MCF 10A (cell line): ENCODE measurements at places on chromosomes 13 and 19. TPM values are rescaled to one million over a fixed set of nuclear protein-coding genes. Genes with fewer than 3 reads are reported as not detected.

DNA sequence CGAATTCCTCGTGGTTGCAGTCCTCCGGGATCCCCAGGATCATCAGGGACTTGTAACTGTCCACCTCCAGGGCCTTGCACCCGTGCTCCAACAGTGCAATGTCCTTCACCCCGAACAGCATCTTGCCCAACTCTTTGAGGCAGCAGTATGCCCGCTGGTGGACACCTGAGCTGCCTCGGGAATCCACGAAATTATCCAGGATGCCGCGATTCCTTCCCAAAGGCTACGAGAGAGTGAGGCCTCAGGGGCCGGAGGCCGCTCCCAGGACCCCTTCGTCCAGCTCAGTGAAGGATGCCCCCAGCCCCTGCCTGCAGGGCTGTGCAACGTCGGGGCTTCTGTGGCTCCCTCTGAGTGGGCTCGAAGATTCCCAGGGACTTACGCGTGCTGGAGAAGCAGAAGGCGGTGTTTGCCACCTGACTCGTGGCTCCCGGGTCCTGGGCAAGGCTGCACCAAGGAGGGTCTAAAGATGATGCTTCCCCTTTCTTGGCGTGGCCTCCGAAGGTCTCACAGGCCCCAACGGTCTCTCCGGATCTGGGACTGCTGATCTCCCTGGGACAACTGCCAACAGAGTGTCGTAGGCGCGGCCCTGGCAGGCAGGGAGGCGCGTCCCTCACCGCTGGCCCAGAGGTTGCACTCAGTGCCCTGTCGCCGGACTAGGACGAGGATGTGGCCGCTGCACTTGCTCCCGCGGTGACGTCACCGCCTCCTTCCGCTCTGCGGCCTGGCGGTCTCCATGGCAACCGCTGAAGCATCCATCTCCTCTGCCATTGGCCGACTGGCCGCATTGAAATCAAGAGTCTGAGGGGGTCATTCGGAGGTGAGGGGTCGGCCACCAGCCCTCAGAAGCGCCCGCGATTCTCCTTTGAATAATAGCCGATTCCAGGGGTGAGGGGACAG is at the start of gene PNMA8C:
Gene PNMA8C (minus strand): TSS at position 698 of the 897 bp plus-strand sequence. CDS start 577 bp downstream, at position 121.
- peak; percentile 11 for DNase-seq

GRCh38 chr13:108560093-108560492 is 69.3 kb upstream of the MYO16 start:
- DNase-seq, result no peak

DNA sequence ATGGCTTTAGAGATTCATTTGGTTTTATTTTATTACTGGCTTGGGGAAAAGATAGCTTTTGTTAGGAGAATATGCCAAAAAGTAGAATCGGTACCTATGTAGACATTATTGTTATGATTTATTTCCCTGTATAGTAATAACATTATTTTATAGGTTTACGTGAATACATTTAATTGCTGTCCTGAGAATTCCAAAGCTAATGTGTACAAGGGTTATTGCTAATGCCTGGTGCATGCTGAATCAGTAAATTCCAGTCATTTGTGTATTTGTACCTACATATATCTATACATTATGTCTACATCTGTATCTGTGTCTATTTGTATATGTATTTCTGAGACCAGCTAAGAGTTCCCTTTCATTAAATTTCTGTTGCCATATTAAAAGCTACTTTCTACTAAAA is 550.9 kb downstream of the GPC6 start:
- DNase-seq, result no peak

Gene PEAK3
- not detected in 2 replicates for total RNA-seq

Gene ADAMTS10
- not detected in 2 replicates for total RNA-seq

GRCh38 chr19:3387645-3388589 is 21.5 kb downstream of the NFIC start:
- peak; percentile 94 for DNase-seq

DNA sequence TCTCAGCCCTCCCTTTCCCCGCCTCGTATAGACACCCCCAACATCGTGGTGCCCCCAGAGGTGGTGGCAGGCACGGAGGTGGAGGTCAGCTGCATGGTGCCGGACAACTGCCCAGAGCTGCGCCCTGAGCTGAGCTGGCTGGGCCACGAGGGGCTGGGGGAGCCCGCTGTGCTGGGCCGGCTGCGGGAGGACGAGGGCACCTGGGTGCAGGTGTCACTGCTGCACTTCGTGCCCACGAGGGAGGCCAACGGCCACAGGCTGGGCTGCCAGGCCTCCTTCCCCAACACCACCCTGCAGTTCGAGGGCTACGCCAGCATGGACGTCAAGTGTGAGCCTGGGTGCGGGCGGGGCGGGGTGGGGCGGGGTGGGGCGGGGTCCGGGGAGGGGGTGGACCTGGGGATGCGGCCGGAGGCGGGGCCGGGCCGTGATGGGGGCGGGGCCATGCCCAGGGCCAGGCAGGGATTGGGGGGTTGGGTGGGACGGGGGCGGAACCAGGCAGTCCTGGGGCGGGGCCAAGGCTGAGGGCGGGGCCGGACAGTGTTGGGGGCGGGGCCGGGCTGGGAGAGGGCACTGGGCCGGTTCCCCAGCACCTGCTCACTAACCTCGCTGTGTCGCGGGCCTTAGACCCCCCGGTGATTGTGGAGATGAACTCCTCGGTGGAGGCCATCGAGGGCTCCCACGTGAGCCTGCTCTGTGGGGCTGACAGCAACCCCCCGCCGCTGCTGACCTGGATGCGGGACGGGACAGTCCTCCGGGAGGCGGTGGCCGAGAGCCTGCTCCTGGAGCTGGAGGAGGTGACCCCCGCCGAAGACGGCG is 7.8 kb downstream of the MAG start:
- DNase-seq, result no peak

Gene CCDC194
- 0.37 TPM in 1 of 2 replicates, not detected in the other for total RNA-seq

GRCh38 chr19:16064209-16064889 is 11.9 kb upstream of the TPM4 start:
- no peak for DNase-seq

- no peak for DNase-seq
Observed at GRCh38 chr13:109644956-109645355, 141.4 kb downstream of the IRS2 start.

GRCh38 chr13:46855166-46855565 is 41.7 kb downstream of the HTR2A start:
- DNase-seq, result no peak
